ENCODE measurements at places on chromosomes 5 and 9.

- no peak for DNase-seq
Measured at GRCh38 chr5:107794741-107795140, 124.0 kb upstream of the EFNA5 start.

GRCh38 chr5:73437101-73437776, 11.3 kb downstream of the FOXD1 start:
- no peak for DNase-seq

GRCh38 chr9:115010874-115011273, 80.5 kb upstream of the TNFSF8 start:
- no peak for DNase-seq

- DNase-seq, result no peak
Measured at GRCh38 chr5:87109746-87110145, 157.9 kb upstream of the RASA1 start.

DNA sequence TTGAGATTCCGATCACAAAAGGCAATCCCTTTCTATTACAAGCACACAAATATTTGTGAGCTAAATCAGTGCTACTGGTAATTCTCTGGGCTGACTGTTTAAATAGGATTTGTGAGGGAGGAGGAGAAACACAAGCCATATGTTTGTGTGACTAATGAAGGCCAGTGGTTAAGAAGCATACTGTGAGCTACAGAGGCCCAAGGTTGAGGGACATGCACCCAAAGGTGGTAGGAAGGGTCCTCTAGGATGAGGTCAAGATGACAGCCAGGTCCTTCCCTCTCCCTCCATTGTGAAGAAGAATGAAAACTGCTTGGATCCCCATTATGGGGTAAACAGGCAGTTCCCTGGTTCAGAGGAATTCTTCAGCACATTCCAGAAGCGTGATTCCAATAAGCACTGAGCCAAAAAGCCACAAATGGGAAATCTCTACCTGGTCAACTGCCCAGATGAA, 83.9 kb downstream of the SPOCK1 start:
- no peak for DNase-seq

GRCh38 chr5:6737043-6737941, 24.1 kb downstream of the TENT4A start:
- DNase-seq, result no peak
